ENCODE measurements at places on chromosomes 13 and 19.

GRCh38 chr19:34365463-34366401, 736 bp downstream of the GPI start:
- no peak for DNase-seq

DNA sequence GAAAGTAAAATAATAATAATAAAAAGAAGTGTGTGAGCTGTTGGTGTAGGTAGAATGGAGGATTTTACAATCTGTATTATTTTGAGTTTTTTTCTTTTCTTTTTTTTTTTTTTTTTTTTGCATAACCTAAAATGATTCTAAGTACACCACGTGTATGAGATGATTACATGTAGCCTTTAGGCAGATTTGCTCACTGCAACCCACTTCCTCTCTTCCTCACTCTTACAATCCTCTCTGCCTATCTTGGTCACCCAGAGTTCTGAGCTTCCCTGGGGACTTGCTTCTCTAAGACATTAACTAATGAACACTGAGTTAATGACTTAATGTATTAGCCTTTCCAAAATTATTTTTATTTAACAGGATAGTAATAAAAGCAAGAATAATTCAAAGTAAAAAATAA, 1169.6 kb downstream of the EFNB2 start:
- DNase-seq: no peak

DNA sequence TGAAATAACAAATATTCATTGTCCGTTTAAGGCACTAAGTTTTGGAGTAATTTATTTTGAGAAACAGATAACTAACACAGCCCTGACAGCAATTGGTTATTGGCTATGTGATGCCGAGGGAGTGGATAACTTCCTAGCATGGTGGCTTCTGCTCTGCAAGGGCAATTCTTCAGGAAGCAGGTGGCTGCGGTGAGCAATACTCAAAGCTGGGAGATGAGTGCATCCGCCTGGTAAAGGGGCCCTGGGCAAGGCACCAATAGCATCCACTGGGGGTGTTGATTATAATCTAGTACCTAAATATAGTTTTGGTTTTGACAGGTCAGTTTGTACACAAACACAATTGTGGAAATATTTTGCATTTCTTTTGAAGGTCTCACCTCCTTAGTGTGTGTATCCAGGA, 41.0 kb downstream of the CCDC70 start:
- no peak for DNase-seq

DNA sequence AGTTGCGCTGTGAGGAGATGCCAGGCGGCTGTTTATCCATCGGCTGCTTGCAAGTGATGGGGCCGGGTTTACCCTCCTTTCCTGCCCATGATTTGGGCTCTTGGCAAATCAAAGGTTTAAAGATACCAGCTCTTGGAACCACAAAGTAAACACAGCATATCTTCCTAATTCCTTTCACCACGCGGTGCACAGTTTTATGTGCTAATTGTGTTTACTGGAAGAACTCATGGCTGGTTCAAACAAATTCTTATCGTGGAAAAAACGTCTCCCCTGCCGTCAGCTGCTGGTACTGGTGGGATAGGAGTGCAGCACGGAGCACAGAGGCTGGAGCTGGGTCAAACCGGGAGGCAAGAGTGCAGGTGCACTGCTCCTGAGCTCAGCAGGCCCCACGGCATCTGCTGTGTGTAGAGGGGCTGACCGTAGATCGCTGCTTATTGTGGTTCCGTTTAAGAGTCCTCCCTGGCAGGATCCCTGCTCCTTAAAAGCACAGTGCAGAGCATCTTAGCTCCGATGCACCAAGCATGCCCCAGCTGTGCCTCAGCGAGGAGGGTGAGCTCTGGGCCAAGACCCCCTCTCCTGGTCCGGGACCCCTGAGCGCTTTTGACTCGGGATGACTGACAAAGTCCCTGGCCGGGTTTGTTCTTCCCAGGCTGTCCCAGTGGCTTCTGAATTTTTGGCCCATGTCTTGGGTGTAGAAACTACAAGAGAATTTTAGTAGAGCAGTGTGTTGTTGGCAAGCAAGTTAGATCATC, 51.3 kb upstream of the GAS6 start:
- no peak for DNase-seq

GRCh38 chr13:73198991-73199411, 140.2 kb downstream of the KLF5 start:
- DNase-seq: no peak

DNA sequence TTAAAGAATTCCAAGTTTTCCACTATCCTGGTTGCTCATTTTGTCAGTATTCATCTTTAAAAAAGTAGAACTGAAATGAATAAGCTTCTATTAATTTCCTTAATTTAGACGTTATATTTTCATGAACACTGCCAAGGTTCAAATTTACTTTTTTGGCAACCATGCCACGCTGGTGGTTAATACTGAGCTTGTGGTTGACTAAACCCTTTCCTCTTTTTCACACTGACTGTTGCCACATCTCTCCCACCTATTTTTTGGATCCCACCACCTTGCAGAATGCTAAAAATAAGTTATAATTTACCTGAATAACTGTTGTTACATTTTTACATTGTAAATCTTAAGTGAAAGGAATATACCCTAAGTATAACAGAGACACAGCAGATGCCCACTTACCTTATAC, 45.0 kb downstream of the FLT3 start:
- DNase-seq: no peak

DNA sequence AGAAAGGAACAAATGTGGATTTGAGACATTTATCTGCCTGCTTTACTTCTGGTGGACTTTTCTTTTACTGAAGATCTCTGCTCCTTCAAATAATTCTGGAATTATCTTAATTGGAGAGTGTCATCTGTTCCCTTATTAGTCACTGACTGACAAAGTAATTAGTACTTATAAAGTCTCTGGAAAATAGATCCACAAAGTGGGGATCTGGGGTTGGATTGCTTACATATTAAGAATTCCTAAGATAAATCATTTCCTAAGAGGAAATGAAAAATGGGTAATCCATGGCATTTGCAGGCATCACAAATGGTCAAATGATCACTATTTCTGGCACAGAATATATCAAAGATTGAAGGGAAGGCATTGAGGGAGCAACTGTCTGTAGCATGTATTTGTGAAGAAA, 137.4 kb upstream of the SLITRK5 start:
- no peak for DNase-seq

DNA sequence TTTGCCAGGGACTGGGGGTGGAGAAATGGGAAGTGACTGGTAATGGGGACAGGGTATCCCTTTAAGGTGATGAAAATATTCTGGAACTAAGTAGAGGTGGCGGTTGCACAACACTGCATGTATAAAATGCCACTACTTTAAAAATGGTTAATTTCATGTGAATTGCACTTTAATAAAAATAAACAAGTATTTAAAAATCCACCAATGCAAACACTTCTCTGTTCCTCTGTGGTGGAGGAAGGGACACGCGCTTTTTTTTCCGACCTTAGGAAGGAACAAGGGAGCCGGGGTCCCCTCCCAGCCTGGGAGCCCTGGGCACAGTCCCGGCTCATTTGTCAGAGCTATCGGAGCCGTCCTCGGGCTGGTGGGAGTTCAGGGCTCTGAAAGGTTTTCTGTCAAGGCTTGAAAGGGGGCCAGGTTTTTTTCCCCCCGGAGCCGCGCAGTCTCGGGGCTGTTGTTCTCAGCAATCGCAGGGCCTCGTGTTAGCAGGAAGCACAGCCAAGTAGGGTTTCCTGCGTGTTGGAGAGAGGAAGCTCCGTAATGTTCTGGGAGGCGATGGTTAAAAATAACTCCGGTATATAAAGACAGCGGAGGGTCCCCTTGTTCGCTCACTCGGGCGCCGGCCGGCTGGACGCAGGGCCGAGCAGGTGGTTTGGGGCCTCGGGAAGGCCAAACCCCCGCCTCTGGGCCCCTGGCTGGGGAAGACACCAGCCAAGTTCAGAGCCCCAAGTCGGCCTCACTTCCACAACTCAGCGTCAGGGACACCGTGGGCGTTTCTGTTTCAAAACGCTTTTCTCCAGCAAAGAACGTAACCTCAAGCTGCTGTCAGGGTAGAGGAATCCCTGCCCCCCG, 41.2 kb upstream of the KLF2 start:
- DNase-seq: peak; percentile 66

DNA sequence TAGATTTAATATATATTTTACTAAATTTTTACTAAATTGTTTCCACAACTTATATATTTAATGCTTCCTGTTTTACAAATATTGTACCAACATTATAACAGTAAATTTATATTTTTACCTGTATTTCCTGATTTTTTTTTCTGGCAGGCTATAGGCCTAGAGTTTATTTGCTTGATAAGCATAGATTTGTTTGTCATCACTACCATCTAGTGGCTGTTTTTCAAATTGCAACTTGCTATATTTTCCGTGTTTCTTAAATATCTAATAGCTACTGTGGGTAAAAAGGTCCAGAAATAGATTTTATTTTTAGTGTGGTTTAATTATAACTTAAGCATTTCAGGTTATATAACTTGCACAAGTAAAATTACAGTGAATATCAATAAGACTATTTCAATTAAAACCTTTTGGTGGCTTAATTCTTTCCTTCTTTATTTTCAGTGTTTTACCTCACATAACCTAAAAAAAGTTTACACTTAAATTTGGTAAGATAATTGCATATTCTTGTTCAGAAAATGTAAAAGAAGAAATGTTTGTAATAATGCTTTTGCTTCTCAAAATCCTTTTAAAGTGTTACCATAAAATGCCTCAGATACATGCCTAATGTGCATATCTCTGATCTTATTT, 60.6 kb downstream of the NDFIP2 start:
- peak; percentile 22 for DNase-seq

DNA sequence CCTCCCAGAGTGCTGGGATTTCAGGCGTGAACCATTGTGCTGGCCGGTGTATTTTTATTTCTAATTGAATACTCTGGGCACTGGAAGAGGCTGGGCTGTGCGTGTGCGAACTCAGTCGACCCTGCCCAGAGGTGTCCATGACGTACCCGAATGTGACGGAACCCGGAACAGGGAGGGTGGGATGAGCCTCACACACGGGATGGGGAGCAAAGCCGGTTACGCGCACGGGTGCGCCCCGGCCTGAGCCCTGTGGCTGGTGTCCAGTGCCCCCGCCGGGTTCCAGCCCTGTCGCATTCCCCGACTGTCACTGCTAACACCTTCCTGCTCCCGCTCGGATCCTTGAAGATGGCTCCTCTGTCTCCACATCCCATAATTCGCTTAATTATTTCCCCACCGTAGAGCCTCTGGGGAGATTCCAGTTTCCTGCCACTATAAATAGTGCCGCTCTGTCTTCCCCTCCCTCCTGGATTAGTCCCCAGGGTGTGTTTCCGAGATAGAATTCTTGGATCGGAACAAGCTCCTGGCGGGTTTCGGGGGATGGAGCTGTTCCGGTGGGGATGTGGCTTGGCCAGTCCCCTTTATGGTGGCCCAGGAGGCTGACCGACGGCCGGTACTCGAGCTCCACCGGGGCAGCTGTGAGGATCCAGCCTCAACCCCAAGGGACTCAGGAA, 22.0 kb downstream of the SBNO2 start:
- DNase-seq: no peak

- peak; percentile 35 for DNase-seq
Measured at GRCh38 chr13:52195401-52195837, 36.0 kb upstream of the NEK3 start.

DNA sequence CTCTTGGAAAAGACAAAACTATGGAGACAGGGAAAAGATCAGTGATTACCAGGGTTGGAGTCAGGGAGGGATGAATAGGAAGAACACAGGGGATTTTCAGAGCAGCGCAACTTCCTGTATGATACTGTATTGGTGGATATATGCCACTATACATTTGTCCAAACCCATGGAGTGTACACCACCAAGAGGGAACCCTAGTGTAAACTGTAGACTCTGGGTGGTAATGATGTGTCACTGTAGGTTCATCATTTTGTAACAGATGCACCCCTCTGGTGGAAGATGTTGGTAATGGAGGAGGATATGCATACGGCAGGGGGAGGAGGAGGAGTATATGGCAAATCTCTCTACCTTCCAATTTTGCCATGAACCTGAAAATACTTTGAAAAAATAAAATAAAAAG, 68.1 kb downstream of the UFM1 start:
- DNase-seq: no peak

DNA sequence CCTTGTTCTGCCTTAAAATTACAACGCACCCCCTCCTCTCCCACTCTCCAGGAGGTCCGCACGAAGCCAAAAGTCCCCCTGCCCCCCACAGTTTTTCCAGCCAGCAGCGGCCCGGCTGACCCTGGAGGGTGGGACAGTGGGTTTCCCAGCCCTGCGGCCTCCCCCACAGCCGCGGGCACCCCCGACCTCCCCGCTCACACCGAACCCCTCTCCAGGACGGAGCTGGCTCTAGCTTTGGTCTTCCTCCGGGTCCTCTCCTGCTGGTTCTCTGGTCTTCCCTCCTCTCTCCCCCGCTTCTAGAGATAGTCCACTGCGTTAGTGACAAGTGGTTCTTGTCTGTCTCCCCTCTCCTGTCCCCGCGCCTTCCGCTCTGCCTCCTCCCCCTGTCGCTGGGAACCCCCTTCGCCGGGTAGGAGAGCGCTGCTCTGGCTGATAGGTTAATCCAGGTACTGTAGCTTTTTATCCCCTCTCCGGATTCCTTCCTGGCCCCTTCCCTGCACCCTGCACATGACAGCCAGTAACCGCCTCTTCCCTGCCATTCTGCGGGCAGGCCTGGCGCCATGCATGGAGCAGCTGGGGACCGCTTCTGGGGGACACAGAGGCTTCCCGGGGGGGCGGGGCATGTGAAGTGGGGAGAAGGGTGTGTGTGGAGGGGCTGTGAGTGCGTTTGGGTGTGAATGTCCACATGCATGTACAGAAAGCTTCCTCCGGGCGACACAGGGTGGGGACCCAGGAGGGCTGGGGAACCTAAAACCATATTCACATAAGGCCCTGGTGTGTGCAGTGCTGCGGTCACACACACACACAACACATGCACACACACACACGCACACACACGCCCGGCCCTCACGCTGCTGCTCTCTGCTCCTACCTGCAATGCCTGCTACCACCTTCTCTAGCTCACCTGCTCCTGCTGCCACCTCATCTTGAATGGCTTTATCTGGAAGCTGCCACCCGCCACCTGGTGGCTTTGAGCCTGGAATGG, 17.2 kb downstream of the PRR36 start:
- no peak for DNase-seq

DNA sequence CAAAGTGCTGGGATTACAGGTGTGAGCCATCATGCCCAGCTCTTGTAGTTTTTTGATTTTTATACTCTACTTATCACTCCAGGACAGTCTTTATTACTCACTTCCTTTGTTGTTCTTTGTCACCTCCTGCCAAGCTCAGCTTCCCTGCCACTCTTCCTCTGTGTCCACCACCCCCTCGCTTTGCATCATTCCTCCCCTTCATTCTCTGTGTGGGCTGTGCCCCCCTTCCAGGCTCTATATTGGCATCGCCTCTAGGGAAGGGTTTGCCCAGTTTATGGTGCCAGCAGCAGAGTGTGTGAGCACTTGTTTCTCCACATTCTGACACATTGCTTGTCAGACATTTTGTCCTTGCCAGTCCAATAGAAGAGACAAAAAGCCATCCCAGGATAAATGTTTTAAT, 15.1 kb downstream of the ZNF302 start:
- no peak for DNase-seq
